Activated CD8-positive, alpha-beta T cell treated with anti-CD3 and anti-CD28 coated beads for 36 hours (primary cell): ENCODE measurements at places on chromosomes 11 and 22.

DNA sequence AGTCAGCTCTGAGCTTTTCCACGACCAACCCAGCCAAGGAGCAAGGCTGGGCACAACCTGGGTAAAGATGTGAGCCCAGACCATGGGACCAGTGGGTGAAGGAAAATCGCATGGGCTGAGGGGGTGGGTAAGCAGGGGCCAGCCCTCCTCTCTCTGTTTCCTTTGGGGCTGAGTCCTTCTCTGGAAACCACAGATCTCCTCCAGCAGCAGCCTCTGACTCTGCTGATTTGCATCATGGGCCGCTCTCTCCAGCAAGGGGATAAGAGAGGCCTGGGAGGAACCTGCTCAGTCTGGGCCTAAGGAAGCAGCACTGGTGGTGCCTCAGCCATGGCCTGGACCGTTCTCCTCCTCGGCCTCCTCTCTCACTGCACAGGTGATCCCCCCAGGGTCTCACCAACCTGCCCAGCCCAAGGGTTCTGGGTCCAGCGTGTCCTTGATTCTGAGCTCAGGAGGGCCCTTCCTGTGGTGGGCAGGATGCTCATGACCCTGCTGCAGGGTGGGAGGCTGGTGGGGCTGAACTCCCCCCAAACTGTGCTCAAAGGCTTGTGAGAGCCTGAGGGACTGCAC is 67.8 kb downstream of the GGTLC2 start:
- DNase-seq = no peak

DNA sequence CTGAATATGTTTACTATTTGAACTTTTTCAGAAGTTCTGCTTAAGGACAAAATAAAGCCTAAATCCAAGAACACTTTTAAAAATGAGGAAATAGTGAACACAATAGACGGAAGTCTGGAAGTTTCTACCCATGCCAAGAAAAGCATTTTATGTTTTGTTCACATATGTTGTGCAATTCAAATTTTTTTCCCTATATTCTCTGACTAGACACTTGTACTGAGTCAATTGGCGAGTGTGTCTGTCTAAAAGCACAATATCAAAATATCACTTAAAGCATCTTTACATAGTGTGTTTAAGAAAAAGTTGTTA is 29.2 kb downstream of the INCENP start:
- no peak for DNase-seq

DNA sequence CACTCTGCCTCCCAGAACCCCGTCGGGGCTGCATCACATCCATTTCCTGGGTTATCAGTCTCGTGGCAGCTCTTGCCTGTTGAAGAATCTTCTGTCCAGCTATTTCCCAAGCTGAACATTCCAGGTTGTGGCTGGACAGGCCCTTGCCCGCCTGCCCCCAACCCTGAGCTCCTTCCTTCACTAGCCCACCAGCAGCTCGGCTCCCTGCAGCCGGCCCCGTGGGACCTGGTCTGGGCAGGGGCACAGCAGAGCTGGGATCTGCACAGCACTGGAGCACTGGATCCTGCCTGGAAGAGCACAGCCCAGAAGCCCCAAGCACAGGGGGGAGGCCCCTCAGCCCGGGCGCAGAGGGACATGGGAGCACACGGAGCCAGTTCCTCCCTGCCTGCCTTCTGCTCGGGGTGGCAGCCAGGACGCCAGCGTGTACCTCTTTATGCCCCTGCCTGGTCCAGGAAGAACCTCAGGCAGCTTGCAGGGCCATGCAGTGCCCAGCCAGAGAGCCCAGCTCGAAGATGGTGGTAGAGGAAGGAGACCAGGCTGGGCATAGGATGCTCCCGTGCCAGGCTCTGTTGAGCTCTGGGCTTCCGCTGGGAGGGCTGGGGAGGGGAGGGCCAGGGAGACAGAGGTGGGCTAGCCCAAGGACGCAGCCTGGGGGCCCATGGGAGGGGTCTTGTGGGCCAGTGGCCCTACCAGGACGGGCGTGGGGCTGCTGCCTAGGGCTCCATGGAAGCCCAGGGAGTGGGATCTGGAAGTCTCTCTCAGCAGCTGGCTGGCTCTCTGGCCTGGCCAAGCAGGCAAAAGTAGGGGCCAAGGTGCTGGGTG is 16.6 kb upstream of the GNB1L start:
- DNase-seq = peak; percentile 0

DNA sequence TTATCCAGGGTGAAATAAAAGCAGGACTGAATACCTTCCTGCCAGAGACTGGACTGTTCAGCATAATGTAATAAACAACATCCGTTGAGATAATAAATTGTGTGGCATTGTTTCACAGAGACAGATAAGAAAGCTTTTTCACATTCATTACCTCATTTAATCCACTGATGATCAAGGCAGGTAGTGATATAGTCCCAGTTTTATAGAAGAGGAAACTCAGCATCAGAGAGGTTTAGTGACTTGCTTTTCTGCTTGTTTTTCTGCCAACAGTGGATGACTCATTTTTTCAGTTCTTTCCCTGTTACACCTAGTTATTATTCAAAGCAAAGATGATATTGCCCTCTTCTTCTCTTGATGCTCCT is 4.0 kb downstream of the MYO18B start:
- DNase-seq = no peak

DNA sequence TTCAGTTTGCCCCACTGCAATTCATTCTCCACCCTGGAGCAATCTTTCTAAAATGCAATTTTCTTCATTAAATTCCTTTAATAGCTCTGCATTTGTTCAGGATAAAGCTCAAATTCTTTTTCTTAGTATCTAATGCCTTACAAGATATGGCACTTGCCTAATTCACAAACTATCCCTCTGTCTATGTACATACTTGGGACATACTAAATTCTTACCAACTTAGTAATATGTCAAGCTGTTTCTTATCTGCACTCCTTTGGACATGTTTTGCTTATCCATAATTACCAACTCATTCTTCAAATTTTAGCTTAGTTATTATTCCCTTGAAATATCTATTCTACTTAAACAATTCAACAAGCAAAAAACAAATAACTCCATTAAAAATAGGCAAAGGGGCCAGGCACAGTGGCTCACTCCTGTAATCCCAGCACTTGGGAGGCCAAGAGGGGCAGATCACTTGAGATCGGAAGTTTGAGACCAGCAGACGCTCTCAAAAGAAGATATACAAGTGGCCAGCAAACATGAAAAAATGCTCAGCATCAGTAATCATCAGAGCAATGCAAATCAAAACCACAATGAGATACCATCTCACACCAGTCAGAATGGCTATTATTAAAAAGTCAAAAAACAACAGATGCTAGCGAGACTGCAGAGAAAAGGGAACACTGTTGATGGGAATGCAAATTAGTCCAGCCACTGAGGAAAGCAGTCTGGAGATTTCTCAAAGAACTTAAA is 96.9 kb downstream of the FAM76B start:
- DNase-seq = no peak

DNA sequence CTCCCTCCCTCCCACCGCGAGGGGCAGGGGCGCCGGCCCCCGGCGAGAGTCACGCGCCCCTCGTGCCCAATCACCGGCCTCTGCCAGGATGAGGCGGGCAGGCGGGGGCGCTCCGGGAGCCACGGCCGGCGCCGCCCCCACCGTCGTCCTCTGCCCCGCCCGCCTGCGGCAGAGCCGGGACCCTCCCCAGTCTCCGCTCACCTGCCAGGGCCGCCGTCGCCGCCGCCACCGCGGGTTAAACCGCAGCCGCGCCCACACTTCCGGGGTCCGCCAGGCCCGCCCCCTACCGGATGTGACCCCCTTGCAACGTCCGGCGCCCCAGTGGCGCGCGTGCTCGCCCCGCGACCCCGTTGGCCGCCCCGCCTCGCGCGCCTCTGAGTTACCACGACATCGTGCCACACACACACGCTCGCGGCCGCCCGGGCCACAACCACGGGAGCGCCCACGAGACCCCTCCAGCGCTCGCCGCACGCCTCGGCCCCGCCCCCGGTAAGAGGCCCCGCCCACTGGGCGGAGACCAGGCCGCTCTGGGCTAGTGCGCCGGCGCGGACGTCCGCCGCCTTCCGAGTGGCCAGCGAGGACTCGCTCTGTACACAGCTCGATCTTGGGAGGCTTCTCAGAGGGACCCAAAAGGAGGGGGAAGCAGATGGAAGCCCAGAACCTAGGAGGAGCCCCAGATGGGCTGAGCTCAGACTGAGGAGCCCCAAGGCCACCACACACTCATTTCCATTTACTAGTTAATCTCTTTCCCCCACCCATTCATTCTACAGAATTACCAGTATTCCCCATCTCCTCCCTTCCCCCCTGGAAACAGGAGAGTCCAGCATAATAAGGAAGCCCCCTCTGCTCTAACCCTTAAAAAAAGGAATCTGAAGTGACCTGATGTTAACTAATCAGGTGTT is at the start of gene VPS37C:
Gene VPS37C (minus strand): TSS at position 237 of the 902 bp plus-strand sequence. CDS start 22,597 bp downstream, outside the sequence.
- DNase-seq = peak; percentile 94

DNA sequence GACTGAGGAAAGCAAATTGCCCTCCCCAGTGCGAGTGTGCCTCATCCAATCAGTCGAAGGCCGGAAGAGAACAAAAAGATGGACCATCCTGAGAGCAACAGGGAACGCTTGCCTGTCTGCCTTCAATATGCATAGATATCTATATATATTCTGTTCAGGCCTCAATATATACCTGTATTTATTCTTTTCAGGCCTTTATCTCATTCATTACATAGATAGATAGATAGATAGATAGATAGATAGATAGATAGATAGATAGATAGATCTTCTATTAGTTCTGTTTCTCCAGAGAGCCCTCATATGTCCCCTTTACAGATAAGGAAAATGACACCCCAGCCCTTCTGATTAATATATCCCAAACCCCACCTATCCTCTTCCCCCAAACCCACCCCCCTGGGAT is 55.1 kb upstream of the LMO2 start:
- DNase-seq = no peak

GRCh38 chr11:30488304-30488998 is 97.7 kb downstream of the MPPED2 start:
- no peak for DNase-seq
